ENCODE measurements at places on chromosomes 3 and 15.

- DNase-seq: no peak
Observed at GRCh38 chr3:127819086-127819485, 3.2 kb downstream of the MGLL start.

GRCh38 chr15:41254560-41254959 is 23.5 kb downstream of the CHP1 start:
- DNase-seq: no peak

GRCh38 chr3:43155464-43156121 is 49.7 kb upstream of the POMGNT2 start:
- DNase-seq: peak; percentile 71

- no peak for DNase-seq
Observed at GRCh38 chr3:55678546-55679216, 191.6 kb upstream of the WNT5A start.

DNA sequence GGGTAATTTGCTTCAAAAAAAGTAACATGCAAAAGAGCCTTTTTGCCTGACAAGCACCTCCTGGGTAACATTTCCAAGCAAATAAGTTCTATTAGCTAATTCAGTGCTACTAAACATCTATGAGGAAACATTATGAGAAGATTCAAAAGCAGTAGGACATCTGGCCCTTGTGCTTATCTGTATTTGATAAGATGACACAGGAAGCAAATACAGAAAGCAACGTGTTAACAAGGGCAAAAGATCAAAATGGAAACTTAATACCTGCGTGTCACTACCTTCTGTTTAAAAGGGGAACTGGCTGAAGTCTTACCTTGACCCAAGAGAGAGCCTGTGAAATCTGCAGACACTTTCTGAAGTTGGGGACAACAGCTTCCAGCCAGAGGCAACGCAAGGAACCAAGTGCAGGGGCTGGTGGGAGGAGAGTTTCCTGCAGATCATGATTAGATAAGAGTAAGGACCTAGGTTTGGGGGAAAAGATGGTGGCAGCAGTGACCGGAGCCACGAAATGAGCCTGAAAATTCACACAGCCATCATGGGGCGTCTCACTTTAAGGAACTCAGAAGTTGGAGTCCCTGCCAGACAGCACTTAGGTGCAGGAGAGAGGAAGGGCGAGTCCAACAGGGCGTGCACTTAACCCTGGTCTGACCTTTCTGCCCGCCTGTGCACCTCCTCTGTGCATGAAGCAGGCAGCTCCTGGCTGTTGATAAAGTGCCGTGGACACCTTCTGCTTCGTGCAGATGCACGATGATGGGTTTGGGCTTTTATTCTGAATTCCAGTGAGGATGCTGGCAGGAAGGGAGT is 153.6 kb upstream of the BHLHE40 start:
- DNase-seq: no peak

DNA sequence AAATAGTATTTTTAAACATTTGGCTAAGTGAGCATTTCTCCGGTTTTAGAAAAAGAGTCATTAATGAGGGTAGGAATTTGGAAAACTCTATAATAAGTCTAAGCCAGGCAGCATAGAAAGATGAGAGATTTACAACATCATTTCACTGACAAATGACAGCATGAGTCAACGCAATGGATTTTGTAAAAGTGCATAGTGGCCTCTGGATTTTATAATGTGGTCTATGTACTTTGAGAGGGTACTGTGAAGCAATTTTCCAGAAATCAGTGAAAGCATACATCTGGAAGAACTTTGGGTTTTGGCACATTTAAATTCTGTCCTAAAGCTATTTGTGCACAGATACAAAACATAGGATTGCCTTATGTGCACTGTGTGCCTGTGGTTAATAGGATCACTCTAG is 130.8 kb upstream of the CCNL1 start:
- DNase-seq: peak; percentile 67

- no peak for DNase-seq
Observed at GRCh38 chr3:134334901-134335280, 39.4 kb downstream of the AMOTL2 start.

DNA sequence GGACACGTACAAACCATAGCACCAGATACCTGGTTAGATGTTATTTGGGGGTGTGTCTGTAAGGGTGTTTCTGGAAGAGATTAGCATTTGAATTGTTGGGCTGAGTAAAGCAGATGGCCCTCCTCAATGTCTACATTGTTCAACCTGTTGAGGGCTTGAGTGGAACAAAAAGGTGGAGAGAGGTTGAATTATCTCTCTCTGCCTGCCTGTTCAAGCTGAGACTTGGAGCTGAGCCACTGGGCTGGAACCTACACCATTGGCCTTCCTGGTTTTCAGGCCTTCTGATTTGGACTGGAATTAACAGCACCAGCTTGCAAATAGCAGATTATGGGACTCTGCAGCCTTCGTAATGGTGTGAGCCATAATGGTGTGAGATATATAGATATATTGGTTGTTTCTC is 71.3 kb upstream of the CORO2B start:
- DNase-seq: no peak

GRCh38 chr3:11726146-11726545 is 82.4 kb upstream of the VGLL4 start:
- DNase-seq: no peak

GRCh38 chr3:15050405-15051092 is 14.6 kb downstream of the MRPS25 start:
- DNase-seq: no peak

GRCh38 chr3:195847055-195847950 is 35.6 kb upstream of the MUC4 start:
- peak; percentile 89 for DNase-seq

DNA sequence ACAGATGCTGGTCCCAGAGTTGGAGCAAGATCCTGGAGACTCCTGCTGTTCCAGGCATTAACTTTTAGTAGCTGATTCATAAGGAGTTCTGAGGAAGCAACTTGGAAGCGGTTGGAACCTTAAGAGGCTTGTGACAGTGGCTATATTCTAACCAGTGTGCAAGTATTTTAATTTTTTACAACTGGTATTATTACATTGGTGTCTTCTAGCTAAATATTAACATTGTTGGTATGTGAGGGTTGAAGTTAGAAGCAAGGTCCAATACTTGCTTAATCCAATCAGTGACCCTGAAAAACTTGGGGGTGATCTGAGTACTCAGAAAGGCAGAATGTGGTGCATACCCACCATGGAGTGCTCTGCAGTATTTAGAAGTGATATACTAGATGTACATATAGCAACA is 1.5 kb upstream of the OR4F15 start:
- no peak for DNase-seq

Data from HTR-8/SVneo (cell line).